Naive thymus-derived CD8-positive, alpha-beta T cell (primary cell): ENCODE measurements at places on chromosomes 5 and 9. TPM values are rescaled to one million over a fixed set of nuclear protein-coding genes. Genes with fewer than 3 reads are reported as not detected.

The NRARP gene
- 2.5 TPM for total RNA-seq

The AFAP1L1 gene
- 0.27 TPM for total RNA-seq

The DPM2 gene
- total RNA-seq, result 71.1 TPM

The CFAP157 gene
- 0.58 TPM for total RNA-seq

The GARNL3 gene
- total RNA-seq, result 1.9 TPM

The ALDH1A1 gene
- 0.30 TPM for total RNA-seq

The CER1 gene
- total RNA-seq, result not detected

The SLC35D2 gene
- total RNA-seq, result 25.6 TPM

The PDE8B gene
- total RNA-seq, result 0.52 TPM

The SLC9A3 gene
- total RNA-seq, result 2.6 TPM

The INSYN2B gene
- total RNA-seq, result not detected

The FIBCD1 gene
- total RNA-seq, result not detected

The ARL14EPL gene
- total RNA-seq, result not detected

The PRDM9 gene
- total RNA-seq, result not detected

The ORM2 gene
- not detected for total RNA-seq

The CFAP90 gene
- not detected for total RNA-seq

The KIF12 gene
- total RNA-seq, result not detected

The PCDHGA9 gene
- 0.19 TPM for total RNA-seq

The EQTN gene
- not detected for total RNA-seq

The PCDHB15 gene
- total RNA-seq, result not detected

The PCDHA11 gene
- total RNA-seq, result not detected

The CARD9 gene
- total RNA-seq, result 0.85 TPM

The NAIP gene
- total RNA-seq, result 21.4 TPM

The FOXD4L3 gene
- total RNA-seq, result 0.29 TPM

The FOXD4 gene
- total RNA-seq, result not detected

The HAVCR1 gene
- total RNA-seq, result 30.2 TPM

The ADCY2 gene
- not detected for total RNA-seq

The ADRB2 gene
- total RNA-seq, result 2.2 TPM

The ENTPD2 gene
- total RNA-seq, result not detected

The PRPF4 gene
- 17.2 TPM for total RNA-seq

The CLIC3 gene
- 13.5 TPM for total RNA-seq

The PPP3R2 gene
- total RNA-seq, result not detected

The PCDHA9 gene
- total RNA-seq, result not detected
